ENCODE measurements at places on chromosomes 6 and 20.
A peak's percentile ranks its signal among the peaks of the same experiment; 100 is the strongest.

DNA sequence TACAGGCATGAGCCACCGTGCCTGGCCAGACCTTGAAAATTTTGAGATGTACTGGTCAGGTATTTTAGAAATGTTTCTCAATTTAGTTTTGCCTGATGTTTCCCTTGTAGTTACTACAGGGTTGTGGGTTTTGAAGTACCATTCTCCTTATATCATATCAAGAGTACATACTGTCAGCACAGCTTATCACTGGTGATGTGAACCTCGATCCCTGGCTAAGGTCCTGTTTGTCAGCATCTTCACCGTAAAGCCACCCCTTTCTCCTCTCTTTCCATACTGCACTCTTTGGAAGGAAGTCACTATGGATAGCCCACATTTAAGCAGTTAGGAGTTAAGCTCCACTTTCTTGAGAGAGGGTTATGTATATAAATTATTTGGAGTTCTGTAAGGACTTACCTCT is 27.8 kb downstream of the PHACTR2 start:
- H3K27ac ChIP-seq = no peak overlapping the region
- no peaks in the 10 kb centered on the region for H3K36me3 ChIP-seq
- no peaks in the 10 kb centered on the region for H3K27me3 ChIP-seq
- no peak for DNase-seq
- no peaks in the 10 kb centered on the region for H3K4me1 ChIP-seq

- H3K4me1 ChIP-seq = no peaks in the 10 kb centered on the region
- H3K4me3 ChIP-seq = no peak overlapping the region
- no peak overlapping the region for H3K27ac ChIP-seq
- no peaks in the 10 kb centered on the region for H3K36me3 ChIP-seq
- H3K27me3 ChIP-seq = no peaks in the 10 kb centered on the region
Measured at GRCh38 chr6:21559238-21559637, 34.3 kb upstream of the SOX4 start.

- peak; percentile 79 for DNase-seq
- no peaks in the 10 kb centered on the region for H3K27me3 ChIP-seq
- peaks cover 47% of the 10 kb centered on the region for H3K4me1 ChIP-seq
Measured at GRCh38 chr20:63706852-63707557, 771 bp downstream of the ARFRP1 start.

GRCh38 chr6:1895721-1896120 is 286.0 kb downstream of the FOXC1 start:
- DNase-seq = no peak
- H3K27me3 ChIP-seq = no peaks in the 10 kb centered on the region
- no peak overlapping the region for H3K27ac ChIP-seq
- no peak overlapping the region for H3K4me3 ChIP-seq
- no peaks in the 10 kb centered on the region for H3K4me1 ChIP-seq

DNA sequence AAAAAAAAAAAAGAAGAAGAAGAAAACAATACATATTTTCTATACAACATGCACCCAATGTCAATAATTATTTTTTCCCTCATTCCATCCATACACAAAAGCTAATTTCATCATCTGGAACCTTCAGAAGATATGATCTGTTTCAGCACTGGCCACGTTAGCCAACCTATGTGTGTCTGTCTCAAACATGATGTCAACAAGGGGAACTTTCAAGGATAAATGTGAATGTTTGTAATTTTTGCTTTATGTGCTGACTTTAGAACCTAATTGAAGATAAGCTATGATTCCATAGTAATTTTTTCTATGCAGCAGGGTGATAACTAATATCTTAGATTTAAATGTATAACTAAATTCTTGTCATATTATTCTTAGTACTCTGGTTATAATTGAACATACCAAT is 37.9 kb downstream of the IPCEF1 start:
- no peak overlapping the region for H3K27ac ChIP-seq
- H3K36me3 ChIP-seq = no peaks in the 10 kb centered on the region
- peaks cover 3% of the 10 kb centered on the region for H3K27me3 ChIP-seq
- H3K4me1 ChIP-seq = no peaks in the 10 kb centered on the region

- H3K27ac ChIP-seq = peak overlapping the region; percentile 95
- peaks cover 10% of the 10 kb centered on the region for H3K36me3 ChIP-seq
- H3K4me1 ChIP-seq = peaks cover 25% of the 10 kb centered on the region
- no peaks in the 10 kb centered on the region for H3K27me3 ChIP-seq
- peak overlapping the region; percentile 22 for H3K4me3 ChIP-seq
- peak; percentile 84 for DNase-seq
Measured at GRCh38 chr20:44609516-44610312, 27.3 kb downstream of the PKIG start.

- peaks cover 49% of the 10 kb centered on the region for H3K4me1 ChIP-seq
- H3K36me3 ChIP-seq = no peaks in the 10 kb centered on the region
- no peak for DNase-seq
Measured at GRCh38 chr6:6699741-6700367, 111.3 kb downstream of the LY86 start.

DNA sequence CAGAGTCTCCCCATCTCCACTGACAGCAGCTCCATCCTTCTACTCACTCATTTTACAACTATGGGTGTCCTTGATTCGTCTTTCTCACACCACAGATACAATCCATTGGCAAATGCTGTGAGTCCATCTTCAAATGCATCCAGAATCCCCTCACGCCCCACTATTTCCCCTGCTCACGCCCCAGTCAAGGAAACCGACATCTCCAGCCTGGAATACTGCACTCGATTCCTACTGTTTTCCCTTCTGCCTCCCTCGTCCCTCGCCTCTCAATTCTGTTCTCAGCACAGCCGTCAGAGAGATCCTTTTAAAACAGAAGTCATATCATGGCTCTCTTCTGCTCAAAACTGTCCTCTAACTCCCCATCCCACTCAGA is 4.7 kb downstream of the HLA-B start:
- peaks cover 42% of the 10 kb centered on the region for H3K4me1 ChIP-seq
- peak overlapping the region; percentile 32 for H3K27ac ChIP-seq
- no peaks in the 10 kb centered on the region for H3K27me3 ChIP-seq
- peaks cover 49% of the 10 kb centered on the region for H3K36me3 ChIP-seq

- no peak overlapping the region for H3K4me3 ChIP-seq
- DNase-seq = no peak
- H3K27ac ChIP-seq = no peak overlapping the region
- H3K36me3 ChIP-seq = no peaks in the 10 kb centered on the region
Measured at GRCh38 chr6:84536885-84537638, 227.3 kb downstream of the TBX18 start.

DNA sequence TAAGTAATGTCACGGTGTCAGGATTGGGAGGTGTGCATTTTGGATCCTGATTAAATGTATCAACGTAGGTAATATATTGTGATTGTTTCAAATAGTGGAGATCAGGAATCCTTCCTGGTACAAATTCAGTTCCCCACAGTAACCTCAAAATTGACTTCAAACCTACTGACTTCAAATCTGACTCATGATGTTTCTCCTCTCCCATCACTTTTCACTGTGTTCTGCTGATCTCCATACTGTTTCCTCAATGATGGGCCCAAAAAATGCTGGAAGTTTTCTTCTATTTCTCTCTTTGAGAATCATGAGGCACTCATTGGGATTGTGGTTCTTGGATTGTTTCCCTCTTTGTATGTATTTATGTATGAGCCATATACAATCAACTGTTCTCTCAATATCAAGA is 35.9 kb downstream of the LAMA2 start:
- no peaks in the 10 kb centered on the region for H3K27me3 ChIP-seq
- DNase-seq = no peak
- H3K27ac ChIP-seq = no peak overlapping the region
- H3K4me3 ChIP-seq = no peak overlapping the region

DNA sequence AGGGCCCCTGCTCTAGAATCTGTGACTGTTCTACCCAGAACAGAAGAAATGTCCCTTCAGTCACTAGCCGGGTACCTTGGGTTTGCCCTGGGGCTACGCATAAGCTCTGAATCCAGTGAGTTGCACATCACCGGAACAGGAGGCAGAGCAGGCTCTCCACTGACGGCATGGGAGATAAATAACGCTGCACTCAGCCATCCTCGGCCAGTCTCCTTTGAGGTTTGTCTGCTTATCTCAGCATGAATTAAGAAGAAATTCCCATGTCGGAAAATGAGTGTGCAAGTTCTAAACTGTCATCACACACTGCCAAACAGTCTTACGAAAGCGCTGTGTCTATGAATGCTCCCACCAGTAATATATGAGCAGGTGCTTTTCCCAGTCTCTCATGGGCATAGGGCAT is 90.8 kb downstream of the FAM50B start:
- peaks cover 3% of the 10 kb centered on the region for H3K4me1 ChIP-seq
- no peak for DNase-seq
- no peak overlapping the region for H3K27ac ChIP-seq
- H3K4me3 ChIP-seq = no peak overlapping the region
- H3K36me3 ChIP-seq = no peaks in the 10 kb centered on the region
- peaks cover 40% of the 10 kb centered on the region for H3K27me3 ChIP-seq

DNA sequence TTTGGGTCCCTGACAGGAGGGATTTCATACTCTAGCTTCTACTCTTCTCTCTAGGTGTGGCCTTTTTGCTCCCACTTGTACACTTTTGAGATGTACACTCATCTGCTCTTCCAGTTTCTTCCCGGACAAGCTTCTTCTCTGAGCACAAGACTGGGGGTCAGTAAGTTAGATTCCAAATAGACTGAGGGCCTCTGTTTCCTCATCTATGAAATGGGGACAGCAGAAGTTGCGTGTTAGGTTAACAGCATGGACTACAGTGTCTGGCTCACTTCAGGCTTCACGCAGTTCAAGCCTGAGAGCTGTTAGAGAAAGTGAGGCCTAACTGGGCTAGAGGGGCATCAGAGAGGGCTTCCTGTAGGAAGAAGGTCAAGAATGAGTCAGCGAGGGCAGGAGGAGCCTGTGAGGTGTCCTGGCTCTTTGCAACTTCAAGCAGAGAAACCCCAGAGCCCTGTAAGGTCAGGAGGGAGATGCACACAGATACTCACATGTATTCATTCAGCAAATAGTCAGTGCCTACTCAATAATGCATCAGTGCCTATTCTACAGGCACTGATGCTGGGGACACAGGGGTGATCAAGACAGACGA is 20.6 kb downstream of the XKR7 start:
- H3K27me3 ChIP-seq = peaks cover 6% of the 10 kb centered on the region
- no peaks in the 10 kb centered on the region for H3K4me1 ChIP-seq
- no peak for DNase-seq
- no peak overlapping the region for H3K27ac ChIP-seq

GRCh38 chr6:71033171-71033570 is 76.3 kb upstream of the B3GAT2 start:
- H3K27me3 ChIP-seq = peaks cover 2% of the 10 kb centered on the region
- no peak overlapping the region for H3K27ac ChIP-seq
- no peak overlapping the region for H3K4me3 ChIP-seq
- DNase-seq = no peak

DNA sequence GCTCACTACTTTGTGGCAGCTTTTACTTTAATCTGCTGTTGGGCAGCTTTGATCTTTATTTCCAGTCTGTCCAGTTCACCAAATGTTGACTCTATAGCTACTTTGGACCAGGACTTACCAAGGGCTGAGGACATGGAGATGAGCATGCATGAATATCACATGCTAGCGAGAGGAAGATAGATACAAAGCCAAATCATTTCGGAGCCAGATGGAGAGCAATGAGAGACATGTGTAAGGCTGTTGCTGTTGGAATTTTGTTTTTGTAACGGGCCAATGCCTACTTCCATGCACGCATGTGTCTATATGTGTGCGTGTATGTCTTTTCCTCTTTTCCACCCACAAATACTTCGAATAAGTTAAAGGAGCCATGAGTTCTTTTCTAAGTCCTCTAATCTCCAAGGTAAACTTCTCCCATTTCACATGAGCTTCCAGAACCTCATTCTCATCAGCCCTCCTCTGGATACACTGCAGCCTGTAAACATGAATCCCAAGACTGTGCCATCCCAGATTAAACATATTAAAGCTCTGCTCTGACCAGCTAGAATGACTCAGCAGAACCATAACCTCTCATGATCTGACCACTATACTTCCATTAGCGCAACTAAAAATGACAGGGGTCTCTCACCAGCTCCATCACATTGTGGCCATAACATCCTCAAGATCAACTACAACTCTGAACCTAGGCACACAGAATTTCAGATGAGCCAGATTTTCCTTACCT is 160.7 kb downstream of the LRFN2 start:
- H3K36me3 ChIP-seq = no peaks in the 10 kb centered on the region
- no peak overlapping the region for H3K27ac ChIP-seq
- peaks cover 13% of the 10 kb centered on the region for H3K27me3 ChIP-seq
- DNase-seq = no peak

GRCh38 chr6:113104541-113104940 is 752.6 kb upstream of the MARCKS start:
- H3K4me3 ChIP-seq = no peak overlapping the region
- no peaks in the 10 kb centered on the region for H3K36me3 ChIP-seq
- H3K4me1 ChIP-seq = no peaks in the 10 kb centered on the region

DNA sequence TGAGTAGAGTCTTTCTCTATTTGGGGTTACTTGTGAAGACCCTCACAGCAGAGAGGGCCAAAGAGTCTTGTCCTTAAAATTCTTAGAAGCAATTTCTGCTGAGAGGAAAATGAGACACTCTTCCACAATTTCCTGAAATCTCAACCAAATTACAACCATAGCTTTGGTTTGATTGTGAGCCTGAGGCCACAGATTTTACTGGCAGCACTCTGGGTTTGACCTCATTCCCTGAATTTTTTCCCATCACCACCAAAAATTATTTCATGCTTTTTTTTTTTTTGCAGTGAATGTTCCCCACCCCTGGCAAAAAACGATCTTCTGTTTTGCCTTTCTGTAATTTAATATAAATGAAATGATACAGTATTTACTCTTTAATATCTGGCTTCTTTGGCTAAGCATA is 125.5 kb downstream of the THEMIS start:
- peaks cover 58% of the 10 kb centered on the region for H3K36me3 ChIP-seq
- no peak for DNase-seq
- no peaks in the 10 kb centered on the region for H3K27me3 ChIP-seq
- no peak overlapping the region for H3K4me3 ChIP-seq
- H3K4me1 ChIP-seq = peaks cover 12% of the 10 kb centered on the region

All from activated CD4-positive, alpha-beta T cell treated with anti-CD3 and anti-CD28 coated beads, Interleukin-2, amount 10 ng/mL, durations not matched to agents 7 days and 5 days (primary cell).